ENCODE measurements at places on chromosomes 4 and X.

DNA sequence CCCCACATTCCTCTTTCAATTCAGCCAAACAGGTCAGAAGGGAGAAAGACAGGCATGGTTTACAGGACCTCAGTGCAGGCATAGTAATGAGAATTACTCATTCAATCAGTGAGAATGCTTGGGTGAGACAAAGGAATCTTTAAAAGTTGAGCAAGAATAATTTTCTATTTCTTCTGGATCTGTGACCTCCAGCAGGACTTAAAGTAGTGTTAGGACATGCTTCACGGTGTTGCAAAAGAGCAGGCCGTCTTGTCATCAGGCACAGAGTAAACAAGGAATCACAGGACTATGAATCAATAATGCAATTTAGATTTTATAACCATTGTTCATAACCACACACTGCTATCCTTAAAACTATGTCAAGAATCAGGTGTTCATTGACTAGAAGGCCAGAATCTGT, 130.6 kb upstream of the GLRA2 start:
- no peak for DNase-seq

- no peak for DNase-seq
These were observed 14.9 kb downstream of the CPE start for GRCh38 chr4:165393704-165394103.

- no peak for DNase-seq
These were observed 456.5 kb downstream of the SPOCK3 start for GRCh38 chr4:166777760-166778159.

DNA sequence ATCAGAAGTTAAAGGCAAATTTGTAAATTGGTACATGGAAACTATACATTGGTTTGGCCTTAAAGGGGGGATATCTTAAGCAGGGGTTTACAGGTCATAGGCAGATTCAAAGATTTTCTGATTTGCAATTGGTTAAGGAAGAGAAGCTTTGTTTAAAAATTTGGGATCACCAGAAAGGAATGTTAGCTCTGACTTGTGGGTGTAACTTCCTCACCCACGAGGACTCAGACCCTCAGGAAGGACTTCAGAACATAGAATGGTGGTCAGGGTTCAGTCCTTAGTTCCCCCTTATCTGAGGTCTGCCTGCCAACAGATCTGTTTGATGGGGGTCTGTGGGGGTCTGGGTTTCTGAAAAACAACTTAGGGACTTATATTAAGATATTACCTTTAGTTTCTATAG, 427.4 kb upstream of the DIPK2B start:
- DNase-seq, result no peak

DNA sequence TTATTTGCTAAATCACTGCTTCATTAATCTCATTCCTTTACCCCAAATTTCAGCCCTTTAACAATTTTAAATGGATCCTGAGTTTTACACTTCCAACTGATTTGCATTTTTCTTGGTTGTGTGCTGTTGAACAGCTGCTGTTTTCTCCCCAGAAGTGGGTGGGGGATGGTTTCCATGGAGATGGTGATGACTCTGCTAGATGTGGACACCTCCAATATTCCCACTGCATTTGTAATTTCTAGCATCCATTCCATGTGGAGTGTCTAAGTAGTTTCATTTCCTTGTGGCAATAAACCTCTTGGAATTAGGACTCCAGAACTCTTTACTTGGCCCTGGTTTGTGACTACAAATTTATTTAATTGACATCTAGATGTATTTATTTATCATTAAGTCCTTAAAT, 330.4 kb downstream of the GBA3 start:
- no peak for DNase-seq

DNA sequence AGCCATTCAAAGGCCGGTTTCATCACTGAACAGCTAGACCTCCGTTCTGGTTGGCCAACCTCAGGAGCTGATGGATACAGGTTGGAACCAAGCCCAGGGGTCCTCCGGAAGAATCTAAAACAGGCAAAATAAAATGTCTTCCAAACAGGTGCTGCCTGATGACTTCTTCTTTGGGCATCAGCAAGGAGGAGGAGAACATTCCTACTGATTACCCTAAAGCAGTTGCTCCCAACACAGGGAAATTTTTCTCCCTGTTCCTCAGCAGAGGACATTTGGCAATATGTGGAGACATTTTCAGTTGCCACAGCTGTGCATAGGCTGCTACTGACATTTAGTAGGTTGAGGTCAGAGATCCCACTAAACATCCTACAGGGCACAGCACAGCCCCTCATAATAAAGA, 319.3 kb upstream of the PPARGC1A start:
- no peak for DNase-seq

DNA sequence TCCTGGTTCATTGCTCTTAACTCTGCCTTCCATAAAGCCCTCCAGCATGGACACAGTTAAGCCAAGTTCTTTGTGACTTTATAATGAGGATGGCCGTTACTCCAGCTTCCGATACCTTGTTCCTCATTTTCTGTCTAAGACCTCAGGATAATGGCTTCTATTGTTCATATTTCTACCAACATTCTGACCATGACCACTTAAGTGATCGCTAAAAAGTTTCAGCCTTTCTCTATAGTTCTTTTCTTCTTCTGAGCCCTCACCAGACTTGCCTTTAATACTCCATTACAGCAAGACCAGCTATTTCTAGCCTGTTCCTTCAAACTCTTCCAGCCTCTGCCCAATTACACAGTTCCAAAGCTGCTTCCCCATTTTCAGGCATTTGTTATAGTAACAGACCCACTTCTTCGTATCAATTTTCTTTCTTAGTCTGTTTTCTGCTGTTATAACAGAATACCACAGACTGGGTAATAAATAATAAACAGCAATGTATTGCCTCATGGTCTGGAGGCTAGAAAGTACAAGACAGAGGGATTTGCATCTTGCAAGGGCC, 12.3 kb downstream of the RNF175 start:
- no peak for DNase-seq

DNA sequence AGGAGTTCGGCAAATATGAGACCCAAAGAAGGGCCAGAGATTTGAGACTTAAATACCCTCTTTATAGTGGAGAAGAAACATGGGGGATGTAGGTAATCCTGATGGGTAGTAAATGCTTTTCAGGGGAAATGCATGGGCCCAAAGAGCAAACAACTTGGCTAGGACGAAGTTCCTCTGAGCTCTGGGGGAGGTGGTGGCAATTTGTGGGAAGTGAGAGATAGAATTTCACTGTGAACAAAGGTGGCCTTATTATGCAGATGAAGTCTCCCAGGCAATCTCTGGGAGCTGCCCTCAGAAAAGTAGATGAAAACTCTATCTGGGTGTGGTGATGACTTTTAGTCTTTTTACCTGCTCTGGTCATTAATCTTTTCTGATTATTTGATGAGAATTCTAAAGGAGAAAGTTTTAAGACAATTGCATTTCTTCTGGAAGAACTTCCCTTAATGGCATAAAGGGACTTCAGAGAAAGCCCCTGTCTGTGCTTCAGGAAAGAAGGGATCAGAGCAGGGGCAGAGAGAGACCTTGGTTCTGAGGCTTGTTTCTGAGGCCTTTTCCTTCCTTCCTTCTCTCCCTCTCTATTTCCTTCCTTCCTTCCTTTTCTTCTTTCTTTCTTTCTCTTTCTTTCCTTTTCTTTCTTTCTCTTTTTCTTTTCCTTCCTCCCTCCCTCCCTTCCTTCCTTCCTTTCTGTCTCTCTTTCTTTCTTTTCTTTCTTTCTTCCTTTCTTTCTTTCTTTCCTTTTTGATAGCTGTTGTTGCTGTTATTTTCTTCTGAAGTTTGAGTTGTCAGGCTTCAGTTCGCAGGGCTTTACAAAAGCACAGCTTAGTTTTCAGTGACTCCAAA, 37.5 kb upstream of the MAOA start:
- DNase-seq, result no peak

- no peak for DNase-seq
These were observed 38.1 kb downstream of the KDR start for GRCh38 chr4:55087009-55087912.

DNA sequence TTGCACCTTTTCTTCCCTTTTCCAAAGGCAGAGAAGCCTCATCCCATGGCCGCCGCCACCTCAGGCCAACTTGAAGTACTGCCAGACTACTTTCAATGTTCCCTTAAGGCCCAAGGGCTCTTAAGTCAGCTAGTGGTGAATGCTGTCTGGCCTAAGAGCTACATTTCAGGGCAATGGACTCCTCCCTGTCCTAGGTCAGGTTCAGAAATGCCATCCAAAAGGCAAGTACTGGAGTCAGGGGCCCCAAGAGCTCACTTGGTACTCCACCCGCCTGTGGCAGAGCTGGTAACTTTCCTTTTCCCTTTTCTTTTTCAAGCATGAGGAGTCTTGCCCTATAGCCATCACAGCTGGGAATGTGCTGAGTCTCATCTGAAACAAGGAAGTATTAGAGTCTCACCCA, 327.1 kb downstream of the NAP1L3 start:
- DNase-seq, result no peak

GRCh38 chr4:56085275-56085674, 136.5 kb downstream of the CEP135 start:
- no peak for DNase-seq

DNA sequence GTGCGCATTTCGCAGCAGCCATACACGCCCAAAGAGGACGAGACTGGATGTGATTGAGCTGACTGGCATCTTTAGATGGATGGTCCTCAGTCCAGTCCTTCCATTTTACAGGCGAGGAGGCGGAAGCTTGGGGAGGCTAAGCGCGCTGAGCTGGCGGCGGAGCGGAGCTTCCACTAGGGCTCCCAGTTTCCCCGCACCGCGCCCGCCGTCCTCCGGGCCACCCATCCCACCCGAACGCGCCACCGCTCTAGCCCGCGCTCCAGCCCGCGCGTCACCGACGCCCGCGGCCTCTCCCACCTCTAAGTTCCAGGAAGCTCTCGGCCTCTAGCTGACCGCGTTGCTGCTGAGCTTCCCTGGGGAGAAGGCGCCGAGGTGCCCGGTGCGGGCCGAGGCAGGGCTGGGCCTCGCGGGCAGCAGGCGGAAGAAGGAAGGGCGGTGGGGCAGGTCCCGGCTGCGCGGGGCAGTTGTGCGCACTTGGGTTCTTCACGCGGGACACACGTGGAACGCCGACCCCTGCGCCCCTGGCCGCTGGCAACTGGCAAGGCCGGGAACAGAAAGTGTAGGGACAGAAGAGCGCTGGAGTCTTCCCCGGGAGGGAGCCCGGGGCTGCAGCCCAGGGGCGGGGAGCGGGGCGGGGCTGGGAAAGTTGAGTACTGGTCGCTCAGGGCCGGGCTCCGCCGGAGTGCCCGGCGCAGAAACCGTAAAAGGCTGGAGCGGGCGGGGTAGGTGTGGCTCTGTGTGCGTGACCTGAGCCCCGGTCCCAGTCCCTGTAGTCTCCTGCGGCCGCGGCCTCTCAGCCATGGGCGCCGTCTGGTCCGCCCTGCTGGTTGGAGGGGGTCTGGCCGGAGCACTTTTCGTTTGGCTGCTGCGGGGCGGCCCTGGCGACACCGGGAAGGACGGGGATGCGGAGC, at the start of gene STBD1:
TSS of gene STBD1 (plus strand) at position 763 of the 911 bp plus-strand sequence. CDS start at position 800, 37 bp downstream.
- peak; percentile 45 for DNase-seq

DNA sequence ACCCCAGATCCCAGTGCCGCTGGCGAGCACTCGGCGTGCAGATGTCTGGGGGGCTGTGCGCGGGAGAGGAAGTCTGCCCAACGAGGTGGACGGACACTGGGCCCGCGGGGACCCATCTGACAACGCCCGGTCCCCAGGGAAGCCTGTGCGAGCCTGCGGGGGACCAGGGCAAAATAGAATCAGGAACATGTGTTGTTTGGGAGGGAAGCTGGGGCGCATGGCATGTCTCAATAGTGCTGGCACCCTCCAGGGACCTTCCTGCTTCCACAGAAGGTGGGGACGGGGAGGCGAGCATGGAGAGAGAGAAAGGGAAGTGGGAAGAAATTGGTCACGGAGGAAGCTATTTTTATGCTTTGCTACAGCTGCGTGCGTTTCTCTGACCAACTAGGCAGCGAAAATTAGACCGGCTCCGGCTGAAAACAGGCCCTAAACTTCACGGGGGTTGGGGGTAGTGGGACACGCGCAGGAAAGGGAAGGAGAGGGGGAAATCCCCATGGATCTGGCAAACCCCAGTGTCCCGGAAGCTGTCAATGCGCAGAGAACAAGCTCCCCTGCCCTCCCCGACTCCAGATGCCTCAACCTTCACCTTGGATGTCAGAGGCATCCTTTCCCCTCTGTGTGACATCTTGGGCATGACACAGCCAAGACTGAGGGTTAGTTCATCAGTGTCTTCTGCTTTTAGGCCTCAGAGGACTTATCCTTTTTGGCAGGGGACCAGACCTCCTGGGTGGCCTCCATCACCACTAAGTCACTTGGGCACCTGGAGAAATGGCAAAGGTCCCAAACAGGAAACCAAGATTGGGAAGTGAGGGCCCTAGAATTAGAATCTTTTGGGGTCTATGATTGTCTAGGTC, 169.8 kb upstream of the BCOR start:
- DNase-seq, result no peak

DNA sequence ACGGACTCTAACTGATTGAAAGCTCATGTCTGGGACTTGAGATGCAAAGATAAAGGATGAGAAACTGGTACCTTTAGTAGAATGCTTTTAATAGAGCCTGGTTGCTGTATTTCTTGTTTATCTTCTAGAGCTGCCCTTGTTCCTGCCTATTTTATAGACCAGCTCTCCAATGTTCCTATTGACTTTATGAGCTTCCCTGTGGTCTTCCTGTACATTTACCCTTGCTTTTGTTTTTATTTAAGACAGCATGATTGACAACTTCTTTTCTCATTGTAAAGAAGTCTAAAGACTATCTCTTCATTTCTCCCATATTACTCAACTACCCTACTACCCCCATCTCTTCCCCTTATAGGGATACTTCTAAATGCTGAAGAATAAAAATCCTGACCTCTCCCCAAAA, 174.7 kb downstream of the UGT8 start:
- DNase-seq, result no peak

DNA sequence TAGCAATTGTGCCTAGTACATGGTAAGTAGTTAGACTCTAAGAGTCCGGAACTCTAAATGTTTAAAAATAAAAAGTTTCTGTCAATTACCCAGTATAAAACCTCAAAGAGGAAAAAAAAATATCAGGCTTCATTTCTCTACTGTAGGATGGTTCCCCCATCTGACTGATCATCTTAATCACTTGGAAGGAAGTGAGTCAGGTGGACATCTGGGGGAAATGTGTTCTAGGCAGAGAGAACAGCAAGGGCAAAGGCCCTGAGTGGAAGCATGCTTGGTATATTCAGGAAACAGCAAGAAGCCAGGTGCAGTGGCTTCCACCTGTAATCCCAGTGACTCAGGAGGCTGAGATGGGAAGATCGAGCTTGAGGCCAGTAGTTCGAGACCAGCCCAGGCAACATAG, 2.9 kb upstream of the EIF1AX start:
- DNase-seq, result no peak

DNA sequence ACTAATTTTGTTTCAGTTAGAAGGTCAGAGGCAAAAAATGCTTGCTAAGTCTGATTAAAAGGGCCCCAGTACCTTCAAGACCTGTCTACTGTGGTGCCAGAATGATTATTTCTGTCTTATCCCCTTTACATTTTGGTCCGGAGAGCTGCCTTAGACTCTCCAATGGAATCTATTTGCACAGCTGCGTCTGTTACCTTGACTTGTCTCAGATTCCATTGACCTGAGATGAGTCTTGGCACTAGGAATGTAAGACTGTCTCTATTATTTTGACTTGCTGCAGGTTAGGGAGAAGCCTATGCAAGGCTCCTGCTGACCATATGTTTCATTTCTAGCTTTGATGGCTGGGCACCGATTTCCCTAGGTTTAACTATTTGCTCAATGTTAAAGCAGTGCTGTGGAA, 457.6 kb downstream of the KCTD8 start:
- DNase-seq, result no peak

All from NCI-H1092 treated with DMSO at 0.1 percent for 48 hours (cell line).